ENCODE measurements at places on chromosomes 7 and 10. TPM values are rescaled to one million over a fixed set of nuclear protein-coding genes. Genes with fewer than 3 reads are reported as not detected.
A peak's percentile ranks its signal among the peaks of the same experiment; 100 is the strongest.

DNA sequence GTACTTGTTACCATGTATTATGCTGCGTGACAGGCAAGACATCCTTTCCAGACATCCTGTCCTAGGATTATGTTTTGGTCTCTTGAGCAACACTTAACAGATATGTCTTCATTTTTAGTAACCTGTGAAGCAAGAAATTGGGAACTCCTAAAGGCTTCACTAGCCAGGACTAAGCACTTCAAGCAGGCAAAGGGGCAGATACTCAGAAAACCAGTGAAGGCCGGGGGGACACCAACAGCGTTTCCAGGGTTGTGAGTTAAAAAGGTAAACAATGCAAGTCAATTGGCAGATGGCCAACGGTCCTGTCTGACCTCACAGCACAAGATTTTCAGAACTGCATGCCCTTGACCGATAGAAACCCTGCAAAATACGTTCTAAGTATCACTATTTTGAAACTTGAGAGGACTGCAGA is 77.6 kb upstream of the SFMBT2 start:
- no peak for ATAC-seq

Gene DNA2
- total RNA-seq = 4.6 TPM

DNA sequence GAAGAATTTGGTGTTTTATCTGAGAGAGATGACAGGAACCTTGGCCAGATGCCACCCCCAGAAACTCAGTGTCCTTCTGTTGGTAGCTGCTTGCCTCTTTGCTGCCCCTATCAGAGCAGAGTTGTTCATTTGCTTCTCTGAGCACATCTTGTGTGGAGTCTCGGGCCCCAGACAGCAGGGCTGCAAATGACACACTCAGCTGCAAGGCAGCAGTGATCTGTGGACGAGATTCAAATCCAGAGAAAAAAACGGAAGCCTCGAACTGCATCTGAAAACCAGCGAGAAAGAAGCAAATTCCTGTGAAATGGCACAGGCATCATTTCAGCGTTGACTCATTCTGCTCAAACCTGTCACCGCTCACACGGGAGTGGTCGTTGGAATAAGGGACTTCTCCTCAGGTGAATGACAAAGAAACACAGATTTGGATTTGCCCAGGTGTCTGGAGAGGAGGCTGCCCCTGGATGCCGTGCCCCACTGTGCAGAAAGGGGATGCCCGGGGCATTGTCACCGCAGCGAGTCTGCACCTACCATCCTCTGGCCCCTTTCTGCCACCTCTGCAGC is 144.7 kb downstream of the PFKFB3 start:
- no peak for ATAC-seq

DNA sequence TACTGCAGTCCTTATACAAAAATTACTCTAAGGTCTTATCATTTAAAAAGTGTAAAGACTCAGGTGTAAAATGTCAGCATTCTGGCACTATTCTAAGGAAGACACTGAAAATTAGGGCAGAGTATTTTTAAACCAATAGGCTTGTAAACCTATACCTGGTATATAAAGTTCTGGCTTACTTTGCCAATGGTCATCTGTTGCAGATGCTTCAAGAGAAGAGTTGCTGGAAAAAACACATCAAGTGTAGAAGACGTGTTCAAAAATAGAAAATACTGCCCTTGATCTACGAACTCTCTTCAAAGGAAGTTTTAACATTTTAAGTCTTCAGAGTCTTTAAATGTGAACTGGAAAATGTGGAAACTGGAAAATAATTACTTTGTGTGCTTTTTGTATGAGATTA is 23.9 kb downstream of the NT5C3A start:
- ATAC-seq = no peak

DNA sequence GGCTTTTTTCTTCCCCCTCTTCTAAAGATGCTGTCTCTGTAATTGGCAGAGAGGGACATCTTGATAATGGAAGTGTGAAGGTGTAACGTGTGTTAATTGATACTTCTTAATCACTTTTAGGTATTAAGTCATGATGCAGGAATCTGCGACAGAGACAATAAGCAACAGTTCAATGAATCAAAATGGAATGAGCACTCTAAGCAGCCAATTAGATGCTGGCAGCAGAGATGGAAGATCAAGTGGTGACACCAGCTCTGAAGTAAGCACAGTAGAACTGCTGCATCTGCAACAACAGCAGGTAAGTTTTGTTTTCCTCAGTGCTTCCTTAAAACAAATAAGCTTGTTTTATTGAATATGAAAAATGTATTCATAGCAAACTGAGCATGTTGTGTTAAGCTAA is 11.8 kb downstream of the FOXP2 start:
- ATAC-seq = no peak

Gene AKR1C8
- not detected for total RNA-seq

DNA sequence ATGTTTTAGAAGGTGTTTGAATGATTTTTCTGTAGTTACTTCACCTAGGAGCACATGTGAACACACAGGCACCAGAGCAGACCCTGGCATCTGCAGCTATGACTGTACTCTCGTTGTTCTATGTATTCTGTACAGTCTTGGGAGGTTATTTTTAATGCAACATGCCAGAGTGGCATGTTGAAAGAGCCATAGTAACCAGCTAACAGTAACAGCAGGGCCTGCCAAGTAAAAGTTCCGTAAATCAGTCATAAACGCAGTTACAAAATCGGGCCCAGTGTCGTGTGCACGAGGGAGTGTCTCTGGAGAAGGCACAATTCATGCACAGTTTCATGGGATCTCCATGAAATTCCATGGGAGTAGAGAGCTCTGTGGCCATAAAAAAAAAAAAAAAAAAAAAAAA is 108.3 kb upstream of the CDK6 start:
- no peak for ATAC-seq

Gene PRPF18
- 12.3 TPM for total RNA-seq

DNA sequence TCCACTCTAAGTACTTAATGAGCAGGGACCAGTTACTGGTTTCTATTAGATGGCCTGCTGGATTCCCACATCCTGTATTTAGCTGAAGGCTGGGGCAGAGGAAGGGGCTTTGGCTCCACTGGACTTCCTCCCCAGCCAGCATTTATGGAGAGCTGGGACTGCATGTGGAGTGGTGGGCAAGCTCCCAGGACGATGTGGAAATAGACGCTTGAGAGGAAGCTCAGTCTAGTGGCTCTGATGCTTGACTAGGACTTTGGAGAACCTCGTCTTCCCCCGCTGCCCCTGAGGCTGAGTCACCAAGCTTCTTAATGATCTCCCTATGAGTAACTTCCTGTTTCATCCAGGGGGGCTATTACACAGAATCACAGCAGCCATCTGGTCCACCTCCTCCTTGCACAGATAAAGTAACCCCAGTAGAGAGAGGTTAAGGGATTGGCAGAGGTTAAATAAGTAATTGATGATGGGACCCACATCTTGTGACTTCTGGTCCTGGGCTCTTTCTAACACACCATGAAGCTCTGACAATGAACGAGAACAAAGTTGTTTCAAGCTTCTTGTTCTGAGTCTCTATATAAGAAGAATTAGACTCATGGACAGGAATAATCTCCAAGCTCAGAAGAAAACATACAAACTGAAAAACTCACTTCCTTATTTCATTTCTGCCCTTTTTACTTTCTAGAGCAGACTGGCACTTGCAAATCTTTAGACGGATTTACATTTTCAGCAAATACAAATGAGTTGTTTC is 126.2 kb downstream of the PRPF18 start:
- ATAC-seq = peak; percentile 40

Gene GBF1
- 24.0 TPM for total RNA-seq

Gene TAS2R41
- not detected for total RNA-seq

- no peak for ATAC-seq
These were observed 322.9 kb upstream of the AKR1E2 start for GRCh38 chr10:4503076-4503475.

Gene OPALIN
- total RNA-seq = not detected

GRCh38 chr7:80206763-80207162 is 72.1 kb downstream of the GNAI1 start:
- no peak for ATAC-seq

Gene HMX2
- total RNA-seq = not detected

DNA sequence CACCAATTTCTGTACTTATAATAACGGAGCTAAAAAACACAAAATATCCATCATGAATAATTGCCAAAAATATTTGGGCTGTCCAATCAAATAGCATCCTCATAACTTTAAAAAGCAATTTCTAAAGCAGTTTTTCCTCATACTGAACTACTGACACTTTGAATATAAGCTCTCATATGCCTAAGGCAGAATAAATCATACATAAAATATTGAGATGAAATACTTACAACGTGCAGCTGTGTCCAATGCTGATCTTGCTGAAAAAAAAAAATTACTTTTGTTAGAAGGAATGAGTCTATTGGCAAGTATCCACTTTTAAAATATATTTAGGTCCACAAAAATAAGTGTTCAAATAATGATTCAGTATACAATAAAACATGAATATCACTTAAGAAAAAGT is 24.2 kb downstream of the FAM3C start:
- ATAC-seq = no peak

DNA sequence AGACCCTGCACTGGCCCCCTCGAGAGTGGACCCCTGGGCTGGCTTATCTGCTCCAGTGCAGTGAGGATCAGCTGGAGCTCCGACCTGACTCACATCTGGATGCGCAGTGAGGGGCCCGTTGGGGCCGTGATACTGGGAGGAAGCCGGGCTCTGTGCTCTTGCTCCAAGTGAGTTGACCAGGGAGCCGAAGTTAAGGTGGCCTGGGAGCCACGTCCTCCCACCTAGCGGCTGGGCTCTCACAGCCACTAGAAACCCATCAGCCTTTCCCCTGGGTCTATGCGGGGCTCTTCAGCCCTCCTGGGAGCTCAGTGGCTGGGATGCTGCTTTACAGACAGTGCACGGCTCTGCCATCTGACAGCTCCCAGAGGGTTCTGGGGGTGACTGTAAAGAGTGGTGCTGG is 9.1 kb downstream of the ALKBH4 start:
- peak; percentile 3 for ATAC-seq

Gene UNC5B
- 37.0 TPM for total RNA-seq

- no peak for ATAC-seq
These were observed 258.5 kb downstream of the PTPRN2 start for GRCh38 chr7:158329014-158329610.

DNA sequence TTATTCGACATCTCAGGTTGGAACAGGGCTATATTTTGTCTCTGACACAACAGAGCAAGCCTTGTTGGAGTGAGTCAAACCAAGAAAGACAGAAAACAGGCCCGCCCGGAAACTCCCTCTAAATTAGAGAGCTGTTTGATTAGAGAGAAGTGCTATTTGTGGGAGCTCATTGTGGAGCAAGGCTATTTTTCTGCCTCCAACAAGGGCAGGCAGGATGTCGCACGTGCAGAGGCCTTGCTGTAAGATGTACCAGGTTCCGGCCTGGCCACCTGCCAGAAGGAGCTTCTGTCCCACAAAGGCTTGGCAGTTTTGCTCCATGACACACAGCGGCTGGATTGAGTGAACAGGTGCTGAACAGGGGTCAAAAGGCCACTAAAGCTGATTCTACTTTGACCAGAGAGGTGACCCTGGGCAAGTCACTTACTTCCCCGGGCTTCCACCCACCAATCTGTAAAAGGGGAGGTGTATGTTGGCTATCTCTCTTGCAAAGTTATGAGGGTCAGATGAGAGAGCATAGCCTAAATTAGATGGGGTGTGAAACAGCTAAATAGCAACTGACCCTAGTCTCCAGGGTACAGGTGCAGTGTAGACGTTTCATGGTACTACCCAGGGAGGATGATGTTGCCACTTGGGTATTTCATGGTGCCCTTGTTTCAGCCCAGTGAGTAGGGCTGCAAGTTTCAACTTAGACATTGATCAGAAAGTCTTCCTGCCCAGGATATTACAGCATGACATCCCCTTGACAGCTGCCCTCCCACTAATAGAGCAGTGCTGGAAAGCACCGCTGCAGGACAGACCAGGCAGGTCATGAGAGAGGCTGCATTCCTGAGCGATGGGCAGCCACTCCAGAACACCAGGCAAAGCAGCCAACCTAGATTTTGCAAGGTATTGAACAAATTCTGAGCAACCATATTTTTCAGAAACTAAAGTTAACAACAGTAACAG is 62.0 kb downstream of the VSTM4 start:
- peak; percentile 91 for ATAC-seq

DNA sequence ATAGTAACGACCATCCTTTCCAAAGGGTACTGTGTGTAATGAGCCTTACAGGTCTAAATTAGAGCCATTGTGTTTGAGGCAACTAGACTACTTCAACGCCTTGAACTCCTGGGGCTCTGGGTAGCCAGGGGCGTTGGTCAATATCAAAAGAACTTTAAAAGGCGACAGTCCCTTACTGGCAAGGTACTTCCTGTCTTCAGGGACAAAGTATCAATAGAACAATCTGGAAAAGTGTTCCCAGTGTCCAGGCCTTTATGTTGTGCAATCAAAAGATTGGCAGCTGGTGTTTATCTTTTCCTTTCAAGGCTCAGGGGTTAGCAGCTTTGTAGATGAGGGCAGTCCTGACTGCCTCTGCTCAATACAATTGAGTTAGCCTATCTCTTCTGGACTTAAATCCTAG is 284.3 kb downstream of the PARD3 start:
- ATAC-seq = no peak

GRCh38 chr7:146878901-146879300 is 762.3 kb downstream of the CNTNAP2 start:
- ATAC-seq = no peak

DNA sequence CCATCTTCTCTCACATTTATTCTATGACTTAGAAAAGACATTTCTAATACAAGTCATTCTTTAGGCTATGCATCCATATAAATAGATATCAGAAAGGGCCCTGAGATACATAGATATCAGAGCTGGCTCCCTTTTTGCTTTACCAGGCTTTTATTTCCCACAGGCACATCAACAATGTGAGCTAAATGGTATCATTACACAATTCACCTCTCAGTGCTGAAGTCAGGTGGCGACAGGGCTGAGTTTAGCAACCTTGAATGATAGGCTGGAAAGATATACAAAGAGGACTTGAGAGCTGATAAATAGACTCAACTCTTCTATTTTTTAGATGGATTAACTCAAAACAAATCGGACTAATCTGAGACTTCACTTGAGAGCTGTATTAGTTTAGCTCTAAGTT is 189.2 kb upstream of the COL1A2 start:
- ATAC-seq = no peak

DNA sequence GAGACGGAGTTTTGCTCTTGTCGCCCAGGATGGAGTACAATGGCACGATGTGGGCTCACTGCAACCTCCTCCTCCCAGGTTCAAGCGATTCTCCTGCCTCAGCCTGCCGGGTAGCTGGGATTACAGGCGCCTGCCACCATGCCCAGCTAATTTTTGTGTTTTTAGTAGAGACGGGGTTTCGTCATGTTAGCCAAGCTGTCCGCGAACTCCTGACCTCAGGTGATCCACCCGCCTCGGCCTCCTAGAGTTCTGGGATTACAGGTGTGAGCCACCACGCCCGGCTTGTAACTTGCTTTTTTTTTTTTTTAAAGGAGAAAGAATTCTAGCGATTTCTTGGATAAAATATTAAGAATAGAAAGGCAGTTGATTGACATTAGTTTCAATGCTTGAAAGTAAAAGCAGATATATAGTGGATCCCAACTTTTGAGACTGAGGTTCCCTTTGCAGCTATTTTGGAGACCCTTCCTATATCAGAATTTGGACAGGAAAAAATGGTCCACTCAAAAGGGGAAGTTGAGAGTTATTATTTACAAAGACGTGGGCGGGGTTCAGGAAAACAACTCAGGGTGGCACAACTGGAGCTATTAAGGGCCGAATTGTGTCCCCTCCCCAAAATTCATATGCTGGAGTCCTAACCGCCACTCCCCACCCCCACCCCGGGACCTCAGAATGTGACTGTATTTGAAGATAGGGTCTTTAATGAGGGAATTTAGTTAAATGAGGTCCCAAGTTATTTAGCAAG is 1.3 kb upstream of the ERCC6 start:
- no peak for ATAC-seq

Gene C10orf67
- total RNA-seq = 0.08 TPM

- ATAC-seq = no peak
These were observed 312.8 kb upstream of the ZMIZ1 start for GRCh38 chr10:78755877-78756455.

Gene LIPM
- not detected for total RNA-seq

Measured in esophagus mucosa (tissue), 1 donor.